ENCODE measurements at places on chromosomes 5 and 9. TPM values are rescaled to one million over a fixed set of nuclear protein-coding genes. Genes with fewer than 3 reads are reported as not detected.

BAAT gene
- 0.08 TPM for total RNA-seq

CDO1 gene
- 0.98 TPM for total RNA-seq

FOCAD gene
- 24.8 TPM for total RNA-seq

PROB1 gene
- total RNA-seq, result 0.79 TPM

GARNL3 gene
- 0.15 TPM for total RNA-seq

REEP2 gene
- total RNA-seq, result 18.6 TPM

C5orf58 gene
- total RNA-seq, result 0.58 TPM

CREBRF gene
- total RNA-seq, result 8.5 TPM

PCDHGA5 gene
- total RNA-seq, result 1.4 TPM

ISL1 gene
- 5.4 TPM for total RNA-seq

PCDHB8 gene
- 6.6 TPM for total RNA-seq

FYB1 gene
- total RNA-seq, result 1.0 TPM

C9 gene
- total RNA-seq, result not detected

PTPRD gene
- total RNA-seq, result 8.1 TPM

CD74 gene
- total RNA-seq, result 1,665 TPM

ACOT12 gene
- not detected for total RNA-seq

TUSC1 gene
- total RNA-seq, result 24.5 TPM

GMCL2 gene
- not detected for total RNA-seq

LCN6 gene
- not detected for total RNA-seq

PDCD1LG2 gene
- 0.82 TPM for total RNA-seq

LCN1 gene
- total RNA-seq, result not detected

FAM221B gene
- total RNA-seq, result not detected

HAVCR2 gene
- total RNA-seq, result 1.2 TPM
